Left colon (tissue), 2 donors: ENCODE measurements at places on chromosomes 2 and 18. TPM values are rescaled to one million over a fixed set of nuclear protein-coding genes. Genes with fewer than 3 reads are reported as not detected.

DNA sequence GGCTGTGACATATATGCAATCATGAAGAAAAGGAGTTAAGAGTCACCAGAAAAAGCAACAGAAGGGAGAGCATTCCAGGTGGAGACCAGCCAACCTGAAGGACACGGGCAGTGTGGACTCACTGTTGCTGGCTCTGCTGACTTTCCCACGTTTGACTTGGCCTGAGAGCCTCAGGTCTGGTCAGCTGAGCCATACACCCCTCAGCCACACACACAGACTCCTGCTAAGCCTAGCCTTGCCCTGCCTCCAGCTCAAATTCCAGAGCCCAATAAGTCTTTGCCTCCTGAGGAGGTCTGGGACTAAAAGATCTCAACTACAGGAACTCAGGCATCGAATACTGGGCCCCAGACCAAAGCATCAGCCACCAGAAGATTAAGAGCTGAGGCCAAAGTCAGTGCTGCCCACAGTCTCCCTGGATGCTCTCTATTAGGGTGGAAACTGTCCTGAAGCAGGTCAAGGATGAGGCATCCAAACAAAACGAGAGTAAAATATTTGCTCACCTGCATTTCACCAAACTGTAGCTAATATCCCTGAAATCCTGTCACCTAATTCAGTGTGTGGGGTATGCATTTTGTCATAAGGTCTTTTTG lies 23.3 kb downstream of the CACNB4 start:
- no peak for DNase-seq

GRCh38 chr2:156427074-156427473 lies 9.1 kb upstream of the GPD2 start:
- DNase-seq = no peak

GRCh38 chr18:56268952-56269351 lies 369.4 kb downstream of the TXNL1 start:
- no peak for DNase-seq

DNA sequence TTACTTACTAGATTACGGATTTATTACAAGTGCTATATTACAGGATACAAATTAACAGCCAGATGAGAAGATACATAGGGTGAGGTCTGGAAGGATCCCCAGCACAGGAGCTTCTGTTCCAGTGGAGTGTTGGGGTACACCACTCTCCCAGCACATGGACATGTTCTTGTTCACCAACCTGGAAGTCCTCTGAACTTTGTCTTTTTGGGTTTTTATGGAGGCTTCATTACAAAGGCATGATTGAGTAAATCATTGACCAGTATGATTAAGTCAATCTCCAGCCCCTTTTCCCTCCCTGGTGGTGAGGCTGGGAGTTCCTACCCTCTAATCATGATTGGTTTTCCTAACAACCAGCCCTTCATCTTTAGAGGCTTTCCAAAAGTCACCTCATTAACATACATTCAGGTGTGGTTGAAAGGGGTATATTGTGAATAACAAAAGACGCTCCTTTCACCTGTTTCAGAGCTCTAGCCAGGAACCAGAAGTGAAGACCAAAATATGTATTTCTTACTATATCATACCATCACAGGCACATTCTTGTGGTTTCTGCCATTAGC lies 38.3 kb downstream of the APLF start:
- no peak for DNase-seq

- DNase-seq = no peak
Measured at GRCh38 chr2:74253971-74254310, 55.5 kb downstream of the MTHFD2 start.

DNA sequence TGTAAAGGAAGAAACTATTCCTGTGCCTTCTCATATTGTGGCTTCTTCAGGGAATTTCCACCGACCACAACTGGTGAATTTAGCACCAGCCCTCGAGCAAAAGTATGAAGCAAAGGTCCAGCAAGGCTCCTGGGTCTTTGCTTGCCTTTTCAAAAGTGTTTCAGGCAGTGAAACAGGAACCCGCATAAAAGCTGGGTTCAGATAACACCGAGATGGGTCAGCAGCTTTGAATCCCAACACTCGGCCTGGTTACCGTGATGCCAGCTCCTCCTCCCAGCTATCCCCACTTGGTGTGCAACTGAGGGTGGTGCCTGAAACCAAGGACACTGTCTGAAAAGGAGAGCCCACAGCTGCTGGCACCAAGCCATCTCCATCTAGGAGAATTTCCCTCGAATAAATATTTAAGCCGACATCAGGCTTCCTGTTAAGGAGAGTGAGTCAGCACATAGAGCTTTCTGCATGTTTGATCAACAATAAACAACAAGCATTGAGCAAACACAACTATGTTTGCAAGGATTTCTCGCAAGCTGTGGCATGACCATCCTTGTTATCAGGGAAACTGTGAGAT lies 69.5 kb downstream of the ANTXR1 start:
- peak; percentile 63 for DNase-seq

GRCh38 chr2:46825939-46826568 lies 89.6 kb downstream of the MCFD2 start:
- DNase-seq = no peak

GRCh38 chr2:232937278-232937906 lies 67.3 kb downstream of the SNORC start:
- DNase-seq = no peak

- DNase-seq = no peak
Measured at GRCh38 chr2:65112633-65113032, 17.3 kb downstream of the RAB1A start.

The ACTG2 gene
- total RNA-seq = 765 TPM

The SH2D6 gene
- total RNA-seq = 6.3 TPM

The NT5DC4 gene
- not detected for total RNA-seq

DNA sequence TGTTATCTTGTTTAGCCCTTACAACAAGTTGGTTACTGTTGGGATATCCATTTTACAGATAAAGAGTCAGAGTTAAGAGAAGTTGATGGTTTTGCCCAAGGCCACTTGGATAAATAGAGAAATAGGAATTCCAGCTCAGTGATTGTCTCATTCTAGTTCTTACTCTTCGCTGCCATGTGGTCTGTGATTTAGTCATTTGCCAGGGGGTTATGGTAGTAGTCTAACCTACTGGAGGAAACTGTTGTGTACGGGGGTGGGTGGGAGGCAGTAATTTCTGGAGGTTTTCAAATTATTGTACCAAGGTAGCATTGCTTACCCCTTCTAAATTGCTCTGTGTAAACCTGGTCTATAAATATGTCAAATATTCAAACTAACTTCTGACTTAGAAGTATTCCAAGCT lies 110.4 kb downstream of the MAP2 start:
- DNase-seq = no peak

The HOXD8 gene
- 9.8 TPM for total RNA-seq

- no peak for DNase-seq
Measured at GRCh38 chr2:80001701-80002101, 302.9 kb downstream of the LRRTM1 start.

The ANTXR1 gene
- 13.8 TPM for total RNA-seq

The NABP1 gene
- 19.0 TPM for total RNA-seq

DNA sequence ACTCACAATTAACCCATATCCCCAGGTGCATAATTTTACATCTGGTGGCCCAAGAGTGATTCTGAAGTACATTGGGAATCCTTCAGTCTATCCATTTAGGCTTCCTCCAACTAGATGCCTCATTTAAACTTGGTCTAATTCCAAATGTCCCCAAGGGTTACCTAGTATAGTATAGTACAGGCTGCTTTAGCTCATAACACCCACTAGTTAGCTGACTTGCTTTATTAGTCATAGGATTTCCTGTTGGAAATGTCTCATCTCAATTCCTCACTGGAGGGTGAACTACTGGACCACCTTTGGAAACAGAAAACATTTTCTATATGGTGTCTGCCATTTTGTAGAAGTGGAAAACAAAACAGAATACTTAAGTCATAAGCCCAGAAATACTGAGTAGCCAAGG lies 202.5 kb upstream of the SESTD1 start:
- no peak for DNase-seq

- DNase-seq = peak; percentile 79
Measured at GRCh38 chr2:25252291-25253152, 84.1 kb upstream of the POMC start.

GRCh38 chr2:42859006-42859552 lies 66.7 kb upstream of the HAAO start:
- no peak for DNase-seq

The ALPI gene
- total RNA-seq = 21.1 TPM

GRCh38 chr2:85175369-85176299 lies 42.4 kb downstream of the TCF7L1 start:
- DNase-seq = no peak

The LYPD6B gene
- total RNA-seq = 7.0 TPM

DNA sequence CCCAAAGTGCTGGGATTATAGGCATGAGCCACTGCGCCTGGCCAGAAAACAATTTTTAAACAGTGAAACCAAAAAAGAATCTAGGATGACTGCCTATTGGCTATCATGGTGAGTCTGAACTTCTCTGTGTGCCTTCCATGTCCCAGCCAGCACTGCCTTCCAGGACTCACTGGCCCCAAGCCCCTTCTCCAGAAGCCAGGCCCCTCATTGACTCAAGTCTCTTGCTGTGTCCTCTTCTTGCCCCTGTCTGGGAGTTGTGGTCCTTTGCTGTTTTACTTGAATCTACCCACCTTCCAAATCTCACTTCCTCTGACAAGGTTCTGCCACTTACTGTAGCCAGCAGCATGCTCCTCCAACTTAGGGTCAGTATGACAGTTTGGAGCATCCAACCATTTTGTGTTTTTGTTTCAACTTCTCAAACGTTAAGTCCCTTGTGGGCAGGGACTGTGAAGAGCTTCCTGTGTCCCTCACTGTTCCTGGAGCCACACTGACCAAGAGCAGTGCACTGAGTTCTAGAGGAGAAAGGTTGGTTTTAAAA lies 41.7 kb downstream of the ST3GAL5 start:
- no peak for DNase-seq

DNA sequence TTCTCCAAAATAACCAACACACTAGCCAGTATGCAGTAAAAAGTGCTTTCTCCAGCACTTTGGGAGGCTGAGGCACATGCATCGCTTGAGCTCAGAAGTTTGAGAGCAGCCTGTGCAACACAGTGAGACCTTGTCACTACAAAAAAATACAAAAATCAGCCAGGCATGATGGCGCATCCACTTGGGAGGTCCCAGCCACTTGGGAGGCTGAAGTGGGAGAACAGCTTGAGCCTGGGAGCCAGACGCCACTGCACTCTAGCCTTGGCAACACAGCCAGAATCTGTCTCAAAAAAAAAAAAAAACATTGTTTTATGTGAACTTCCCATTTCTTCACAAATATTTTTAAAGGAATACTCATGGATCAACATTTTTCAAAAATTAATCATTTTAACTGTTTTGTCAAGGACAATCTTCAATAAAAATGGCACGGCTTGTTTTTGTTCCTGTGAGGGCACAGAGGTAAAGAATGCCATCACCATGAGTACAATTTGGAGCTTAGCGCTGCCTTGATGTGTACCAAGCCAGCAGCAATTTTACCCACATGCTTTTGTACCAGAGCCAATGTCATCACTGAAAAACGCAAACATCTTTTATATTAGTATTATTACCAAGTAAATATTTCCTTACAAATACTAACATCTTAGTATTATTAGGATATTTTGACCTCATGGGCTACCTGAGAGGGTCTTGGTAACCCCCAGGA lies 26.7 kb downstream of the RAB1A start:
- no peak for DNase-seq

DNA sequence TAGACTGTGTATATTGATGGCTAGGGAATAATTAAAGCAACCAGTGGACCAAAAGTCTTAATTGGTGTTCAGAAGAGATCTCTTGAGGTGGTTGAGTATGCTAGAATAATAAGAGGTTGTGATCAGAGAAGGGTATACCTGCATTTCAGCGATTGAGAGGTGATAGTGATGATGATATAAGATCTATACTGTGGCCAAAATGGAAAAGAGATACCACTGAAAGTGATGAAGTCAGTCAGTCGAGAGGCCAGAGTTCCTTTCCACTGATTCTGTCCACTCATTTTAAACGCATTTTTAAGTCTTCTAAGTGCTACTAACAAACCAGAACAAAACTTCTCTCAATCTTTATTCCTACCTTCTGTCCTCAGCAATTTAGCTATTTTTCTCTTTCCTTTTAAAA lies 32.9 kb downstream of the ACTR3 start:
- no peak for DNase-seq

DNA sequence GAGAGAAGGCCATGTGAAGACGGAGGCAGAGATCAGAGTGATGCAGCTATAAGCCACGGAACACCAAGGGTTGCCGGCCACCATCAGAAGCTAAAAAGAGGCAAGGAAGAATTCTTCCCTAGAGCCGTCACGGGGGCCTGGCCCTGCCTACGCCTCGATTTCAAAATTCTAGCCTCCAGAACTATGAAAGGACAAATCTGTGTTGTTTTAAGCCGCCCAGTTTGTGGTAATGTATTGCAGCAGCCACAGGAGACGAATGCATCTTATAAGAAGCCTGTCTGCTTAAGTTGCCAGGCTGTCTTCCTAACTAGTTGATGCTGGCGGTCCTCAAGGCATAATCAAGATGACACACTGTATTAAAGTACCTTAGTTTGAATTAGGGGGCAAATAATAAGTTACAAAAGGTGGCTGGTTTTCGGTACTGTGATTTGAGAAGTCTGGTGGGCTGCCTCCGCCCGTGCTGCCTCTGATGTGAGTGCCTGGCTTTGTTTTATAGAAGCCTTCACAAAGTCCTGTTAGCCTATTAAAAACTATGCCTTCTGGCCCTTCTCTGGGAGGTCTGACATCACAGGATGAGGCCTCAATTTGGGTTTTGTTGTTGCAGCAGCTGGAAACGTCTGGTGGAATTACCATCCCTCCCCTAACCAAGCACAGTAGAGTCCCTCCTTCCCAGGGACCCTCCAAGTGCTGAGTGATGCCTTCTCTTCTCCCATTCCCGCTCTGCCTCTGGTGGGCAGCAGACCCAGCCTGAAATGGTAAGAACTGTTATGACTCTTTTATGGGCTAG lies 53.6 kb downstream of the SRD5A2 start:
- DNase-seq = no peak

GRCh38 chr2:190545555-190546385 lies 11.2 kb upstream of the NEMP2 start:
- DNase-seq = no peak

GRCh38 chr2:190896477-190896876 lies 15.9 kb downstream of the GLS start:
- no peak for DNase-seq

The MTIF2 gene
- 38.9 TPM for total RNA-seq

The POTEF gene
- not detected for total RNA-seq

The CRACDL gene
- 22.4 TPM for total RNA-seq

DNA sequence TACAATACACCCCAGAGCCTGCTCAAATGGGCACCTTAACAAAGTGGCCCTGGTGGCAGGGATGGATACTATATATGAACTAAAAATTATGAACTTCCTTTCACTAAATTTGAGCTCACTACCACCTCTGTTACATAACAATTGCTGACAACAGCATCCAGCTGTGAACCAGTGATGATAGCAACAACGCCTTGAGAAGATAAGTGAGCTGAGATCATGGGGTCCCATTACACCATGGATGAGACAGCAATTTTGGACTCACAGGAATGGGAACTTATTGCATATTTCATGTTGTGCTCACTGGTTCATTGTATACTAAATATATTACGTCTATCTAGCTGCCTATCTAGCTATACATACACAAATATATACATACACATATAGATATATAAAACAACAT lies 16.9 kb upstream of the ALMS1 start:
- DNase-seq = no peak

DNA sequence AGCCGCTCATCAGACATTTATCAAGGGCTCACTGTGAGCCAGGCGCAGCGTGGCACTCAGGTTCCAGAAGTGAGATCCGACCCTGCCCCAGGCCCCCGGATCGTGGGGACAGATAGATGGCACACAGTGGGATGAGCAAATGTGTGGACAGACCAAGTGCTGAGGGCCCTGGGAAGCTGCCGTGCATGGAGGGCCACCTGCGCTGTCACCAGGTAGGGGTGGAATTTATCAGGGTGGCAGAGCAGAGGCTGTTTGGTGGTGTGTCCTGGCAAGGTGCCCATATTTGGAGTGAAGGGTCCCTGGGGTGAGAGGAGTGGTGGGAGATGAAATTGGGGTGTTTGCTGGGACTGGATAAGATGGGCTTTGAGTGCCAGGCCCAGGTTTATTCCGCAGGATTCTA lies 92.8 kb upstream of the HS6ST1 start:
- DNase-seq = no peak
